ENCODE measurements at places on chromosomes 7 and 10. TPM values are rescaled to one million over a fixed set of nuclear protein-coding genes. Genes with fewer than 3 reads are reported as not detected.

DNA sequence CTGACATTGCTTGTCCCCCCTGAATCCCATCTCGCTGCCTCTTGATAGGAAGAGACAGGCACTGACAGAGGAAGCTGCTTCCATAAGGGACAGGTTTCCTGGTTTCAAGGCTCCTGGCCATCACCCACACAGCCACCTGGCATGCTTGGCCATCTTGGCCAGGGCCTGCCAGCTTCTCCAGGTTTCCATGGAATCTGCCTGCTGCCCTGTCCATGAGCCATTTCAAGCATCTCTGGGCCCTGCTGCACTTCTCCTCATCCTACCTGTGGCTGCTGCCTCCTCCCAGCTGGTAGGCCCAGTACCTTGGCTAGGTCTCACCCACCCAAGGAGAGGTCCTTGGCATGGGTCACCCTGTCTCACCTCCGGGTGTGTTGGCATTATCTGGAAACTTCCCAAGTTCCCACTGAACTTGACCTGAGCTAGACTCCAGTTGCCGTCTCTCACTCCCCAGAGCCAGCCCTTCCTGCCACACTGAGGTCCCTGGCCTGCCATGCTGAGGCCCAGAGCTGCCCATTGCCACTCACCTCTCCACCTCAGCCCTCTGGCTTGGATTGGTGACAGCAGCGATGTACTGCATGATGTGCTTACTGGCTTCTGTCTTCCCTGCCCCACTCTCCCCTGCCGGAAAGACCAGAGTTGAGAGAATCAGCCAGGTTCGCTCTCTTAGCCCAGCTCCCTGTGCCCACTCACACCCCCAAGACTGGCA is 2.6 kb downstream of the MYO1G start:
- DNase-seq, result no peak

DNA sequence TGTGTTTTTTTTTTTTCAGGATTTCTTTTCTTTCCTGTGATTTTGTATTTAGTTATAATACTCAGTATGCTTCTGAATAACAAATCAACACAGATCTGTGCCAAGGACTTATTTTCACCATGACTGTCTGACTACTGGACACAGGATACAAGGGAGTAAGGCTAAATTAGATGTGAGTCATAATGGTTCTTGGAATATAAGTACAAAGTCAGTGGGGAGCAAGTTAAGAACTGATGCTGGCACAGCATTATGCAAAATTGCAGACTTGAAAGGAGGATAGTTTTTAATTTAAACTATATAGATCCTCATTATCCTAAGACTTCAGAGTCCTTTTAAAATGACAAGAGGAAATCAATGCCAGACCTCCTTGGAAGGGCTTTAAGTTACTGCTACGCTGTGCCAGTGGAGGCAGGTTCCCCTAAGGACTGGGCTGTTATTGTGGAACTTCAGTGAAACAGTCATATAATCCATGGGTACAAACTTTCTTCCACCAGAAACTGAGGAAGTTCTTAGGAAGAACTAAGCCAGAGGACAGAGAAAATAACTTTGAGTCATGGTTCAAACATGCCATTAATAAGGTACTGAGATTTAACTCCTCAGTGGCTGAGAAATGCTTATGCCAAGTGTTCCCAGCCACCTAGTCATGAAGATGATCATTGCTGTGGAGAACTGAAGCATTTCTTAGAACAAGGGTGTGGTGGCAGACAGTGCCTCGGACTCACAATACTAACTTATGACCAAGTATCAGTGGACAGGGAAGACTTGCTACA is 531.2 kb downstream of the HTR7 start:
- DNase-seq, result no peak

- no peak for DNase-seq
Measured at GRCh38 chr10:127855976-127856375, 36.8 kb downstream of the CLRN3 start.

- DNase-seq, result no peak
Measured at GRCh38 chr7:149772241-149772955, 990 bp downstream of the ZNF467 start.

DNA sequence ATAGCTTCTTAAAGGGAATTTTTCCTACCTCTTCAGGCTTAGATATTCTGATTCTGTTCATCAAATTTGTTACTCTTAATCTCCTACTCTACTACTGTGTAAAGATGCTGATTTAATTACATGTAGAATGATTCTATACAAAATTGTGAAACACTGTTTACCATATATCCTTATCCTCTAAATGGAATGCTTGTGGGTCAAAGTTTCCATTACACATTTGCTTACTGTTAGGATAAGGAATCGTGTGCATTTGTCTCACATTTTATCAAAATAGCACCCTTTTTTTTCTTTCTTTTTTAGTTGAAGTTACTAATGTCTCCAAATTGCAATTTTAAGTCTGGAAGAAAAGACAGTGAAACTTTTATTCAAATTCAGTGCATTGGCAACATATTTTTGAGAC is 65.3 kb downstream of the TFEC start:
- no peak for DNase-seq

- no peak for DNase-seq
Measured at GRCh38 chr10:114304571-114305421, 65.7 kb downstream of the VWA2 start.

GRCh38 chr7:138952791-138953190 is 28.4 kb downstream of the KIAA1549 start:
- no peak for DNase-seq

DNA sequence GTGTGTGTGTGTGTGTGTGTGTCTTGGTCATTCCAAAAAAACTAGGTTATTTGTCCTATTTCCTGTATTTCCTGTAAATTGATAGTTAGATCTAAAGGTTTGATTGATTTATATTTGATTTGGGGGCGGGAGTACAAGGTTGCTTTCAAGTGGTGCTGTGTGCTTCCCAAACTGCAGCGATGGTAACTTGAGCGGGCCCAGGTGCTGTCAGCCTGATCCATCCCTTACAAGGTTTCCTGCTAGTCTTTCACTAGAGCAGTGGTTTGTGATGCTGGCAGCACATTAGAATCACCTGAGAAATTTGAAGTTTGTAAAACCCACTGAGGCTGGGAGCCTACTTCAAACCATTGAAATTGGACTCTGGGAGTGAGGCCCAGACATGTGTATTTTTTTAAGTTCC is 23.7 kb downstream of the ABCC2 start:
- DNase-seq, result no peak

DNA sequence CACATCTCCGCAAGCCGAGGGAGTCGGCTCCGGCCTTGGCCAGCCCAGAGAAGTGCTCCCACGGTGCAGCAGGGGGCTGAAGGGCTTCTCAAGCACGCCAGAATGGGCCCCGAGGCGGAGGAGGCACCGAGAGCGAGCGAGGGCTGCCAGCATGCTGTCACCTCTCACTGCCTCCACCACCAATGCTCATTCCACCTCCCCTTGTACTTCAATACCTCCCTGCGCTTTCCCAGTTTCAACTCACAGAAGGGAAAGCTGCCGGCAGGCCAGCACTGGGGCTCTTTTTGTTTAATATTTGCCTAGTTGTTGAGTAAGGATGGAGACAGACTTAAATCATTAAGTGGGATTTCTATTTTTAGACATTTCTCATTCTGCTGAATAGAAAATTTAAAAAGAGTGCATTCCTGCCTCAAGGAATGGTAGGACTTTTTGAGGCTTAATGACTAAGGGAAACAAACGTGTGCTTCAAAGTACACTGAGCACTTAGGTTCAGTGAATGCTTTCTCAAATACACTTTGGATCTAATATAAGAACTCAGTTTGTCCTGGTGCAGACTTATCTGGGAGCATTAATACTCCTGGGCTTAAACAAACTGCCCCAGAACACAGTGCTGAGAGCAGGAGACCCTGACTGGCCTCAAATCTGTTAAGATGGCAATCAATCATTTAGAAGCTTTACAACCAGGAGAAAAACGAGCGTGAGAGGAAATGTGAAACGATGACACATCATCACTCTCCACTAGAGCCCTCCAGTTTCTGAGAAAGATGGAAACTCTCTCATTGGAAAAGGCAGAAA is 131.2 kb downstream of the RALA start:
- DNase-seq, result no peak

- DNase-seq, result no peak
Measured at GRCh38 chr7:69282946-69283345, 315.3 kb upstream of the AUTS2 start.

- DNase-seq, result no peak
Measured at GRCh38 chr10:71482620-71483019, 85.9 kb downstream of the CDH23 start.

DNA sequence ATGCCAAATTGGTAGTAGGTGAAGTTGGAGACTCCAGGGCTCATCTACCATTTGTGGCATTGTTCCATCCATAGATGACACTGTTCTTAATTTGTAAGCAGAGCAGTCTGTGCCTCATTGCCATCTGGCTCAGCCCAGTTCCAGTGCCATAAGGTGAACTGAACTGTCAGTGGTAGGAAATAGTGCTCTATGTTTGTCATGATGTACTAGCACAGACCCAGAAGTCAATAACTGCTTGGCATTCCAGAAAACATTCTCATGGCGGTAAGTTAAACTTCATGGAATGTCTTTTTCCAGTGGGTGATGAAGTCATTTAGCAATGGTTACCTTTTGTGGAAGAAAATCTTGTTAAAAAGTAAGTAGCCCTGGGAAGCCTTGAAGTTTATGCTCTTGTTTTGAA is 302.7 kb downstream of the SUGCT start:
- peak; percentile 20 for DNase-seq

GRCh38 chr7:117386110-117386706 is 41.1 kb downstream of the ASZ1 start:
- no peak for DNase-seq

Gene PVRIG
- total RNA-seq, result not detected

Gene NKX1-2
- 0.15 TPM for total RNA-seq

Gene ABCA13
- 1.7 TPM for total RNA-seq

Gene C10orf105
- not detected for total RNA-seq

Gene PAPOLB
- total RNA-seq, result not detected

Gene PAX4
- total RNA-seq, result not detected

Gene KEL
- 0.44 TPM for total RNA-seq

Gene WNT8B
- not detected for total RNA-seq

Gene RGR
- total RNA-seq, result not detected

Gene HOXA5
- 3.9 TPM for total RNA-seq

Gene NFE2L3
- total RNA-seq, result 78.5 TPM

Gene GATA3
- 5.9 TPM for total RNA-seq

Gene HMX2
- total RNA-seq, result 2.7 TPM

Measured in Panc1 (cell line).